Bone marrow (tissue), 2 donors: ENCODE measurements at places on chromosomes 11 and 22.

DNA sequence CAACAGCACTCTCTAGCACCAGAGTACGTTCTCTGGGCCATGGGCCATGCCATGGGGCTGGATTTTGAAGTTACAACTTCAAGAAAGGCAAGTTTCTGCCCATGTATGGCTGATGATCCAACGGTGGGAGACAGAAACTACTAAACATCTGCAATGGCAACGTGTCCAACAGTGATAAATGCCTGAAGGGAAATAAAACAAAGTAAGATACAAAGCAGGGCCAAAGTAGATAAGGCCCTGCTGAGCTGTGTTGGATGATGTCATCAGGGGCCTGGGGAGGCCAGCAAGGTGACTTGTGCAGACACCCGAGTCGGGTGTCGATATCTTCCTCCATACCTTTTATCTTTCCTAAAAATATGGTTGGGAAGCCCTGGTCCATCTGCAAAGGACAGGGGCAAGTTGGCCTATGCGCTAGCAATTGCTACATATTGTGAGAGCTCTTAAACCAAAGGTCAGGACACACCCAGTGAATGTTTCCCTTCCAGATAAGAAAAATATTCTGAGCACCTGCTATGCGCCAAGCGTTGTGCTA, 487.2 kb downstream of the MN1 start:
- no peak for DNase-seq

DNA sequence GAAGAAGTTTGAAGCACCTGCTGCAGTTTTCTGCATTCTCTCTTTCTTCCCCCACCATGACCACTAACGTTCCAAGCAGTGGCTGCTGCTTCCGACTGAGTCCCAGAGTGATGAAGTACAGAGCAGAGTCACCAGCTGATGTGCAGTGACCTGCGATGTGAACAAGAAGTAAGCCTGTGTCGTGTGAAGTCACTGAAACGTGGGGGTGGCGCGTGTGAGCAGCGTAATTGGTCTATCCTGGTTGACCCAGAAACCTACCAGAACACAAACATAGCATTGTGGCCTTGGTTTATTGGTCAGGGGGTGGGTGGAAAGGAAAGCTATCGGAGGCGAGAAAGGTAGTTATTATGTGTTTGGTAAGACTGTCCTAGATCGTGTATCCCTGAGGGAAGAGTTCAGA, 3.5 kb downstream of the KRTAP5-7 start:
- no peak for DNase-seq

- DNase-seq: no peak
These were observed 106.9 kb downstream of the CSNK2A3 start for GRCh38 chr11:11246166-11246565.

- DNase-seq: no peak
These were observed 72.6 kb downstream of the GRK3 start for GRCh38 chr22:25637032-25637431.

GRCh38 chr11:74950374-74950969, 1.4 kb downstream of the SPCS2 start:
- DNase-seq: no peak

GRCh38 chr11:111399187-111400031, 20.3 kb upstream of the POU2AF1 start:
- no peak for DNase-seq

- no peak for DNase-seq
These were observed 12.0 kb downstream of the TRIOBP start for GRCh38 chr22:37708580-37709444.

GRCh38 chr11:126638648-126639047, 283.2 kb downstream of the ST3GAL4 start:
- no peak for DNase-seq

DNA sequence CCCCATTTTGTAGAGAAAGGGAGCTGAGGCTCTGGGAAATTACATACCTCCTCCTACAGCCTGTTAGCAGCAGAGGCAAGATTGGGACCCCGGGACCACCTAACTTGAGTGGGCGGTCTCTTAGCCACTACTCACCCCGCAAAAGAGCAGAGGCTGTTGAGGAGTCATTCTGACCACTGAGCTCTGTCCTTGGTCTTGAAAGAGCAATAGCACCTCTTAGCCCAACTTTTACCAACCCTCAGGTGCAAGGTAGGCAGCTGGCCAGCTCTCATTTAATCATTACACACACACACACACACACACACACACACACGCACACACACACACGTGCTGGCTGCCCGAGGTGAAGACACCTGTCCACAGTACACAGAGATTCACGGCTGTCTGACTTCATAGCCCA, 115.8 kb upstream of the ASPHD2 start:
- no peak for DNase-seq

- DNase-seq: no peak
These were observed 7.5 kb upstream of the SYT8 start for GRCh38 chr11:1827095-1827813.

GRCh38 chr11:46315033-46315738, 32.1 kb upstream of the DGKZ start:
- peak; percentile 42 for DNase-seq

DNA sequence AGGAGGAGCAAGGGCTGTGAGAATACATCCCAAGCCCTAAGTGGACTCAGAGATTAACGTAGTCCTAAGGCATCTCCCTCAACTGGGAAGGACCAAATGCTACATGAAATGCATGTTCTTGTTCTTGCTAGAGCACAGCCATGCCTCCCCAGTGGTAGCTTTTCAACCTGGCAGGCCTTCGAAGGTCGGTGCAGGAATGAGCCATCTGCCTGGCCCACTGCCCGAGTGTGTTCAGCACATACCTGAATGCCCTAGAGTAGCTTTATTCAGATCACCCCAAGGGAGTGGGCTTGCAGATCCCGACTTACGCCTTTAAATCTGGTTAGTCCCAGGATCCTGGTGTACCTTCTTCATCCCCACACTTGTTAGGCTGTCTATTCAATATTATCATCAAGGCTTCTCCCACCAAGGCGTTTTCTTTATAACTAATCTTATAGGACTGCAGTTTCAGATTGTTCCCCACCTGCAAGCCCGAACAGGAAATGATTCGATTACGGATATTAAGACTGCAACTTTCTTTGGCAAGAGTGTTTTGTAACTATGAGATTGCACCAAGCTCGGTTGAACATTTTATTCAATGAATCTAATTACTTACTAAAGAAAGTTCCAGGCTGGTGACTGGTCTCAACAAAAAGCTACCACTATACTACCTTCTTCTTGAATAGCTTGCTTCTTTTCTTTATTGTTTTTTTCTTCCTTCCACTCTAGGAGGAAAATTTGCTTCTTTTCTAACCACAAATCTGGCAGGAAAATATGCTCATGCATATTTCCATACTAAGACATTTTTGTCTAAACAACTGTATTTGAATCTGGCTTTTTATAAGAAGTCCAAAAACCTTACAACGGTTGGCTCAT, 115.6 kb downstream of the SGSM3 start:
- DNase-seq: no peak

DNA sequence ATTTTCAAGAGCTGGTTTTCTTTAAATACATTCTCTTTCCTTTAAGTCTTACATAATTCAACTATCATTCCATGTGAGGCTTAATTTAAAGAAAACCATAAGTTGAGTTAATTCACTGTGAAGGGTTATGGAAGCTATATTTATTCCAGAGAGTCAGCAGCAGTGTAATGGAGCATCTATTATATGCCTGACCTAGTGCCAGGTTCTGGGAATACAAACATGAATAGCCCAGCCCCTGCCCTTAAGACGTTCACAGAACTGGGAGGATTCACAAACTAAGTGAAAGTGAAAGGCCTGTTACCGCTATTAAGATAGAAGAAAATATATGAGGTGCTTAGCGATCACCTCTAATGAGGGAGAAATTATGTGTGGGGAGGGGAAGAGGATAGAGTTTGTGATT, 408.9 kb upstream of the CCDC90B start:
- no peak for DNase-seq

- no peak for DNase-seq
These were observed 718.1 kb downstream of the NTM start for GRCh38 chr11:132088551-132088950.

DNA sequence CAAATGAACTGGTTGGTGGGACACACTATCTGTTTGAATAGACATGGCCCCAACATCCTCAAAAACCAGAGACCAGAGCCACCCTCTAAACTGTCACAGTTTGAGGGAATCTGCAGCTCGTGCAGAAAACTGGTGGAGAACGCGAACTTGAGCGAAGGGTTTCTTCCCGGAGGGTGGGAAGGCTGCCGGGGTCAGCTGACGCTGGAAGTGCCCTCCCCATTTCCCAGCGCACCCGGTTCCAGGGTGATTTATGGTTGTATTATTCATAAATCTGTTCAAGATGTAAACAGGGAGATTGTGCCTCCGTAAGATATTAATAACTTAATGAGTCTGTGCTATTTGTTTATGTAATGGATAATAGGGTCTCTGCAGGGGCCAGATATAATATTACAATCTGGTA, 1396.7 kb downstream of the BRD1 start:
- DNase-seq: no peak

DNA sequence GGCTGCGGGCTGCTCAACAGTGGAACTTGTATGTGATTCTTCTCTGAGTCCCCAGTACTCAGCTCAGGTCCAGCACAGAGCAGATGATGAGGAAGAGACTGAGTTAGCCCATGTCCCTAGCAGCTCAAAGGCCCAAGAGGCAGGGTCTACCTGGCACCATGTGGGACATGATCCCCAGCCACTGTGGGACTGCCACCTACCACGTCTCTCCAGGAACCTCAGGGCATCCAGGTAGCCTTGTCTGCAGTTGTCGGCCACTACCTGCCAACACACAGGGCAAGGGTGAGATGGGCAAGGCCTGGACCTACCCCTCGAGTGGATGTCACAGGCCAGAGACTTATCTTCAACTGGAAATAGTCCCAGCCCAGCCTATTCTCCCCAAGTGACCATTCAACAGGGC, 4.4 kb downstream of the PNPLA5 start:
- no peak for DNase-seq

GRCh38 chr22:16955678-16956210, 52.3 kb downstream of the GAB4 start:
- no peak for DNase-seq

DNA sequence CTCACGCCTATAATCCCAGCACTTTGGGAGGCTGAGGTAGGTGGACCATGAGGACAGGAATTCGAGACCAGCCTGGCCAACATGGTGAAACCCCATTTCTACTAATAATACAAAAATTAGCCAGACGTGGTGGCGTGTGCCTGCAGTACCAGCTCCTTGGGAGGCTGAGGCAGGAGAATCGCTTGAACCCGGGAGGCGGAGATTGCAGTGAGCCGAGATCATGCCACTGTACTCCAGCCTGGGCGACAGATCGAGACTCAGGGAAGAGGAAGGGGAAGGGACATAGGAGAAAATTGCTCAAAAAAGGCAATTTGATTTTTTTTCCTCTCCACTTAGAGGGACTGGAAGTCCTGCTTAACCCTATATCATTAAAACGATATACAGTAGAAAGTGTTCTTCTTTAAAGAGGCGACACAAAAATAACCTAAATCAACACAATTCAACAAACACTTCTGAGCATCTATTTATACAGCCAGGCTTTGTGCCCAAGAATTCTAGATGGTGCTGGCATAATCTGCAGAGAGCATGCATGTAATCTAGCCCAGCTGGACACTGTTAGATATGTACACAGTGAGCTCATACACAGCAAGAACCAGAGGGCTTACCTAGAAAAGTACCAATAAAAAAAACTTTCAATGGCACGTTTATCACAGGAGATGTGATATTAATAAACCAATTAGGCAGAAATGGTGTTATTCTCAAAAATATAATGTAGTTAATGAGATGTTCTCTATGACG, 20.9 kb upstream of the DENND5A start:
- no peak for DNase-seq

GRCh38 chr11:16186680-16187079, 169.7 kb downstream of the SOX6 start:
- no peak for DNase-seq

DNA sequence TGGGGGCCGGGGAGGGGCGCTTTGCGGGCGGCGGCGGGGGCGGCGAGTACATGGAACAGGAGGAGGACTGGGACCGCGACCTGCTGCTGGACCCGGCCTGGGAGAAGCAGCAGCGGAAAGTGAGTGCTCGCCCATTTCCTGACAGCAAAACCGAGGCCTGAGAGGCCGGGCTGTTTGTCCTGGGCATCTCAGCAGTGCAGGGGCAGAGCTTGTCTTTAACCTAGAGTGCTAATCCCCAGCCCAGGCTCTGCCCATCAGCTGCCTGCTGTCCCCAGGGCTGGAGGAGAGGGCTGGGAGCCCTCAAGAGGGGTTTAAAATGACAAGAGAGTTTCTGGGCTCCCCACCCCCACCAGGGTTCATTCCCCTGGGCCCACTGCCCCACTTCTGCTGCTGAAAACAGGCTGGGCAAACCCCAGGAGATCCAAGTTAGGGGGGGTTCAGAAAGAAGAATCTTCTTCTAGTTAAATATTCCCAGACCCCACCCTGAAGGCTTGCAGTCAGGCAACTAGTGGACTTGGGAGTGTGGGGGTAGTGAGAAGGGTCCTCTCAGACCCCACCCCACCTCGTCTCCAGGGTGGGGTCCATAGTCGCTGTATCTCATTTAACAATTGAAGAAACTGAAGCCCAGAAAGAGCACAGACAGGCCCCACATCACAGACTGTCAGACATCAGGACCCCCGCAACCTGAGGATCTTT, 411 bp downstream of the ACTN3 start:
- no peak for DNase-seq
